ENCODE measurements at places on chromosomes 13 and 19. TPM values are rescaled to one million over a fixed set of nuclear protein-coding genes. Genes with fewer than 3 reads are reported as not detected.

DNA sequence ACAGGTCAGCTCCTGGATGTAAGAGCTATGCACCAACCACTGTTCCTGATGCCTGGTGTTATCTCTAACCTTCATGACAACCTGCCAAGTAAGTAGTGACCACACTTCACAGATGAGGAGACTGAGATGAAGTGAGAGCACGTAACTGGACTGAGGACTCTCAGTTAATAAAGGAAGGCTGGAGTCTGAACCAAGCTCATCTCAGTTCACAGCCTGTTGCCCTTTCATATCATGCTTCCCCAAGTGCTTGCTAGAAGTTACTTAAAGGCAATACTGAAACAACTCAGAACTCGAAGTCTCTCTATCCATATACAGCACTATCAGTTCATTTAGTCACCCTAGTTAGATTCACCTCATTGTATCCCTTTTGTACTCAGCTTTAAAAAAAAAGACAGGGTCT is 119.7 kb downstream of the ABCC4 start:
- DNase-seq = no peak

MAMSTR gene
- 0.41 TPM for total RNA-seq

MTIF3 gene
- 28.7 TPM for total RNA-seq

- no peak for DNase-seq
These were observed 7.3 kb downstream of the OPA3 start for GRCh38 chr19:45577111-45577905.

FLT1 gene
- 3.3 TPM for total RNA-seq

DNA sequence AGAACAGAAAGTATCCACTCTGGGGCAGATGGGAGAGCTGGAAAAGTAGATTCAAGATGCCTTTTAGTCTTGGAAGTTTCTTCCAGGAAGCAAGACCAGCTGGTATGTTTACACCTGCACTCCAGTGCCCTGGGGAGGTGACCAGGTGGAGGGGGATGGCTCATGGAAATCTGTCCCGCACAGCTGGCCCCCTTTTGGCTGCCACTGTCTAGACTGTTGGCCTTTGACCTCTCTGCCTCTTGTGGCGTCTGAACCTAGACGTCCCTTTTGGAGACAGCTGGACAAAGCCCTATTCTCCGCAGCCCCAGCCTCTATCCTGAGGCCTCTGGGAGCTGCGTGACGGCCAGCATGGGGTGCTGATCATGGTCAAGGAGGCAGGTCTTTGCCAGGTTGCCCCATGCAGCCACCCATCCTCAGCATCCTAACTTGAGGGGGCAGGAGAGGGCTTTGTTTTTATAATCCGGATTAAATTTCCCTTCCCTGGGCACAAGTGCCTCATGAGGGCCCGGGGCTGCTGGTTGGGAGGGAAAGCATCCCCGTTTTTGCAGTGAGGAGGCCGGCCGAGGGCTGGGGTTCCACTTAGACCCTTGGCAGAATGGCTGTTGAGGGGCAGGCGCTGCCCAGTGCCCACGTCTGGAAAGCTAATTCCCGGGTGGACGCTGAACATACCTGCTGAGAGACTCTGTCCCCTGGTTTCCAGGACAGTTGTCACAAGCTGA is 17.3 kb upstream of the GDF15 start:
- no peak for DNase-seq

- DNase-seq = no peak
These were observed 256.3 kb upstream of the RFC3 start for GRCh38 chr13:33561627-33562026.

KIR3DL2 gene
- total RNA-seq = 0.18 TPM

- peak; percentile 34 for DNase-seq
These were observed 14.4 kb downstream of the MICOS13 start for GRCh38 chr19:5665781-5666513.

GRCh38 chr19:45179072-45179891 is 698 bp downstream of the BLOC1S3 start:
- DNase-seq = peak; percentile 64

DNA sequence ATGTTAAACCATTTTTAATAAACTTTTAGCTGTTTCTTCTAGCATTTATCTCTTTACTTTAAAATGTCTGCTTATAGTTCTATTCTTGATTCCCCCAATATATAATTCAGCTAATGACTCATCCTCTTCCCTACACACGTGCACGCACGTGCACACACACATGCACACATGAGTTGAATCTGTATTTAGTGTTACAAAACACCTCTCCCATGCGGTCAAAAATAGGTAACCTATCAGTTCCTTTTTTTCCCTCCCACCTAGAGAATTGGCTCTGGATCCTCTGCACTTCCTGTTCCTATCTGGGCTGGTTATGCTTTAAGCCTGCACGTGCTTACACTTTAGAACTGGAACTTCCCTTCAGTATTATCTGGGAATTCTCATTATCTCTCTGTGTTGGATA is 144.1 kb downstream of the PAN3 start:
- no peak for DNase-seq

- no peak for DNase-seq
These were observed 501.3 kb downstream of the EFNB2 start for GRCh38 chr13:106034201-106034600.

LYPD3 gene
- 5.2 TPM for total RNA-seq

PODNL1 gene
- not detected for total RNA-seq

PRR19 gene
- total RNA-seq = 0.52 TPM

DNA sequence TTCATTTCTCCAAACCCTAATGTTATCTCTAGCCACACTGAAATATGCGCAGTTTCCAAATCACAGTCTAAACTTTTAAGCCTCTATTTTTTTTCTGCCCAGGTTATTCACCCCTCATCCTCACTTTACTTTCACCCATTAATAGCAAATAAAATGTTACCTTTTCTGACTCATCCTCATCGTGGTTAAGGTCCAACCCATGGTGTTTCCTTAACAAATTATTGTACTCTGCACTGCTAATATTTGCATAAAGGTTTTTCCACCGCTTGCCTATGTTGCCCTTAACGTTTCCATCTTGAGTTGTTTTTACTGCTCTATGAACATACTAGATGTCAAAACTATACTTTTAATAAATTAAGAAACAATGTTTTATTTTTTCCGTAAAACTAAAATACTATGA is 780.9 kb upstream of the KLHL1 start:
- DNase-seq = no peak

- DNase-seq = peak; percentile 24
These were observed 4.4 kb upstream of the TMEM272 start for GRCh38 chr13:51849145-51850101.

- DNase-seq = no peak
These were observed 92.0 kb downstream of the NHLRC3 start for GRCh38 chr13:39130301-39130700.

- no peak for DNase-seq
These were observed 10.7 kb upstream of the KATNAL1 start for GRCh38 chr13:30318026-30318425.

GRCh38 chr19:30320466-30320865 is 51.7 kb upstream of the ZNF536 start:
- DNase-seq = no peak

DNA sequence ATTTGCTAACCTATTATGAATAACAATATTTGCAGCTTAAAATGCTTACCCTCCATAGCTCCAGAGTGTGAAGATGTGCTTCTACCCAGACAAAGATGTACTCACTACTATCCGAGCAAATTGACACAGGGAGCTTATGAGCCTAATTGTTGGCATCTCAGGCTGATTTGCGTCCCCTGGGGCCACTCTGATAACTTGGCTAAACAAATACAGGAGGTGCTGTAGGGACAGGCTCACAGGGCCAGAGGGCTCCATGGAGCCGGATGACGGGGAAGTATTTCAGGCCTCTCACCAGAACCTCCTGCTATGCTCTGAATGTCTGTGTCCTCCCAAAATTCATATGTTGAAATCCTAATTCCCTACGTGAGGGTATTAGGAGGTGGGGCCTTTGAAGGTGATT is 26.7 kb upstream of the C19orf12 start:
- DNase-seq = no peak

DNA sequence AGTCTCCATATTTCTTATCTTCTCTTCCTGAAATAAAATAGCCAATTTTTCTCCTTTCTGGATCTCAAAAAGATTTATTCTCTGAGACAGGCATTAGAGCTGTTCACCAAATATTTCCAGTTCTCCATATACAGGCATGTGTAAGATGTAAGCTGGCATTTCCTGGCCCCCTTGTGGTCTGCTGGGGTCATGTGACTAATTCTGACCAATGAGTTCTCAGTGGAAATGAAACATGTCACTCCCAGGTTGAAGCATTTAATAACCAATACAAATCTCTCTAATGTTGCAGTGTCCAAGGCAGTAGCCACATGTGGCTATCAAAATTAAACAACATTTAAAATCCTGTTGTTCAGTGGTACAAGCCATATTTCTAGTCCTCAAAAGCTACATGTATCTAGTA is 14.8 kb upstream of the CACNA1A start:
- DNase-seq = no peak

SIGLEC12 gene
- 0.33 TPM for total RNA-seq

DNA sequence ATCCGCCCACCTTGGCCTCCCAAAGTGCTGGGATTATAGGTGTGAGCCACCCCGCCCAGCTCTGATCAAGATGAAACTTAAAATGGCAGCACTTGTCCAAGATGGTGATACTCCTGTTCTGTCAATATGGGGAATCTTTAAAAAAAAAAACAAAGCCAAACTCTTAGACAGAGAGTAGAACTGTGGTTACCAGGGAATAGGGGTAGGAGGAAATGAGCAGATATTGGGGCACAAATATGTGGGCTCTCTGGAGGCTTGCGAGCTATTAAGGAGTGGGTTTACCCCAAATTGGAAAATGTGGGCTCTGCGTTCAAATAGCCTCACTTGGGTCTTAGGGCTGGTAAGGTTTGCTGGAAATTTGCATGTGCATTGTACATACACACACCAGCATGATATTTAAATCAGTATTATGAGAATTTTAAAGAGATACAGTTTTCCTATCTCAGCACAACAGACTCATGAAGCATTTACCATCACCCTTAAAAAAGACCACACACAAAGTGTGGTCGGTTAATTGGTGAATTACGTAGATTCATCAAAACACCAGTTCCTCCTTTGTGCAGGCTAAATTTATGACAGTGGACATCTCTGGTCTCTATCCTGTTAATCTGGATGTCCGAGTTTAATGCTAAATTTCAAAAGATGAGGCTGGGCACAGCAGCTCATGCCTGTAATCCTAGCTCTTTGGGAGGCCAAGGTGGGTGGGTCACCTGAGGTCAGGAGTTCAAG is 11.3 kb downstream of the CD70 start:
- DNase-seq = no peak

DNA sequence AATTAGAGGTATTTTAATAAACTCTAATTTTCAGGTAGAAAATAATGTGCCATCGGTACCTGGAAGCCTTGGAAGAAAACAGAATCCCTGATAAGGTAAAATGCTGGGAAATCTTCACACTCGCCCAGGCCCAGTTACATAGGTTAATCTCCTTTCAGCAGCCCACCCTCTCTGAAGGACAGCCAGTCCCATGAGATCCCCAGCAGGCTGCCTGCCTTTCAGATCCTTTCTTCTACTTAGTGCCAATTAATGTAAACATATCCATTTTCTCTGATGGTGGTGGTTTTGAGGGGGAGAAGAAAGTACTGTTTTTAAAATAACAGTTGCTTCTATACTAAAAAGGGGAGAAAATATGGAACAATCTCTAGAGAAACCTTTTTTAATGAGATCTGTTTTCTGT is 12.2 kb downstream of the SMAD9 start:
- no peak for DNase-seq

DNA sequence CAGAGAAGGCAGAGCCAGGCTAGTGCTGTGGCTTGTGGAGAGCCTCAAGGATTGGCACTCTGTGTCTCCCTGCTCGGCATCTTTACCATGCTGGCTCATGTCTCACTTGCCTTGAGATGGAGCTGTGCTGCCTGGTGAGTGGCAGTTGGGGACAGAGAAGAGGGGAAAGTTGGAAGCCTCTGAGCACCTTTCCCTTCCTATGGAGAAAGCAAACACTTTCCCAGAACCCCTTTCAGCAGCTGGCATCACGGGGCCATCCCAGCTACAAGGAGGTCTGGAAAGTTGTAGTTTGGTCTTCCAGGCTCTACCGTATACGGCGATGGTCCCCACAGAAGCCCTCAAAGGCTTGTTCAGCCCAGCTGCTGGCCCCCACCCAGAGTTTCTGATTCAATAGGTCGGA is 58.7 kb downstream of the DPF1 start:
- no peak for DNase-seq

DNA sequence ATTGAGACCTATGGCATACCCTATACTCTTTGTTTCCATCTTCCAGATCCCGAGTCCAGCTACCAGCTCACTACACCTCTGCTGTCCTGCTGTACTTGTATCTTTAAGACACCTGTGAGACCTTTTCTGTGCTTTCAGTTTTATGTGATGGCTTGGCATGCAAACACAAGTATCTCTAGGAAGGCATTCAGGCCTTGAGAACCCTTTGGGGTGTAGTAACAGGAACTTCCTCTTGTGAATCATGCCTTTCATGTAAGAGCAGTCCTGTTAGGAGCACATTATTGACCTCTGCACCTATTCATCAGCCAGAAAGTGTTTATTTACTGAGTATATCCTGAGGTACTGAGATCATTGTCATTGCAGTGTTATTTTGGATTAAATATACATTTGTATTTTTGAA is 87.0 kb upstream of the HTR2A start:
- DNase-seq = no peak

CCL25 gene
- 0.30 TPM for total RNA-seq

- DNase-seq = no peak
These were observed 65.8 kb upstream of the KPNA3 start for GRCh38 chr13:49858178-49858856.

DNA sequence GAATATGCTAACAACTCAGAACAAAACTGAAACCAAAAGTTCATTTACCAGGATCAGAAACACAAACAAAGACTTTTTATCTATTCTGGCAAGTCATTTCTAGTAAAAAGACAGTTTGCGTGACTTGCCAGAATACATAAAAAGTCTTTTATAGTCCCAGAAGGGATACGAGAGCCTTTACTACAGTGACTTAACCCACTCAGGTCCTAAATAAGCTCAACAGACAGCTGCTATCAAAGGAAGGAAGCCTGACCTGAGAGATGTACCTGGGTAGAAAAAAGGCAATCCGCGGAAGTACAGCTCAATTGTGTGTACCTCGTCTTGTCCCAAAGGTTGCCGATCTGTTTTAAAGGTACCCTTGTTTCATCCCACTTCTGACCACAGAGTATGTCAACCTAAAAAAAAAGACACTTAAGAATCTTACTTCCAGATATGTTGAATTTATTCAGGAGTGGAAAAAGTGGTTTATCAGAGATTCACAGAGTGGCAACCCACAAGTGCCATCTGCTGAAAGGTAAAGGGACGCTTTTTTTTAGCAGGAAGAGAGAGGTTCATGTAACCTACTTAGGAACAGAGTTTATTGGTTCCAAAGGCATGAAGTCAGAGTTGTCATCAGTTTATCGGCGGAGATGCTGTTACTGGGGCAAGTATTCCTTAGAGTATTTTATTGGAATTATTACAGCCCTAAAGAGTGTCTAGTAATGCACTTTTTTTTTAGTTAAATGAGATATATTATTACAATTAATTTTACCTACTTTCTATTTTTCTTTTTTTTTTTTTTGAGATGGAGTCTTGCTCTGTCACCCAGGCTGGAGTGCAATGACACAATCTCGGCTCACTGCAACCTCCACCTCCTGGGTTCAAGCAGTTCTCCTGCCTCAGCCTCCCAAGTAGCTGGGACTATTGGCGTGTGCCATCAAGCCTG is 69.7 kb upstream of the C1QTNF9B start:
- DNase-seq = no peak
